Left renal pelvis (tissue), 4 donors: ENCODE measurements at places on chromosomes 4 and X.

- DNase-seq, result no peak
These were observed 18.5 kb upstream of the APBB2 start for GRCh38 chr4:41232856-41233255.

GRCh38 chr4:185207466-185207865 lies 1.9 kb upstream of the SNX25 start:
- no peak for DNase-seq

DNA sequence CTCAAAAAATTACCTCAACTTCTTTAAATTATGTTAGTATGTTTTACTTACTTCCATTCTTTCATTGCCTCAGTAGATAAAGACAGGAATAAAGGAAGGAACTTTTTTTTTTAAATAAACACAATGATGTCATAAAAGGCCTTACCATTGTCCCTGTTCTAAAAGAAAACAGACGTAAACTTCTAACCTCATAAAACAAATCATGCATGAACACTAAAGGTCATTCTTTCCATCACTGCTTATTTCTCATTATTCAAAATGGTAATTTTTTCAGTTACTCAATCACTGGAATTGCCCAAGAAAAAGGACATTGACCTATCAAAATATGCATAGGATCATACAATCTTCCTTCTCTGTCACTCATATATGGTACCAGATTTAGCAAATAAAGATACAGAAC lies 32.2 kb upstream of the ARMCX2 start:
- DNase-seq, result no peak

- DNase-seq, result no peak
These were observed 2.6 kb upstream of the SHOX start for GRCh38 chrX:627995-628394.

DNA sequence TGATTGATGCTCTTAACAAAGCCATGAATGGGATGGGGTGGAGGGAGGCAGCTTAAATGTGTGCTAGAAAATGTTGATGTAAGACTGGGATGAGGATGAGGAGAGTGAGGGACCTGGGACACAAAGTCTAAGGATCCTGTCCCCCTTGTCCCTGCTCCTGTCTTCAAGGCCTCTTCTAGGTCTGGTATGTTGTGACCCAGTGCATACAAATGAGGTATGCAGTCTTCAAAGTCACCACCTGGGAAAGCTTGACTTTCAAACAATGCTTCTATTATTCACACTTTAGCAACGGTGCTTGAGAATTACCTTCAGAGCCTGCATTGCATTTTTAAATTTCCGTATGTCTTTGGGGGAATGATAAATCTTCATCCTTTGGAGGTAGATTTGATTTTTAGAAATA lies 88.4 kb upstream of the SLC34A2 start:
- no peak for DNase-seq

- no peak for DNase-seq
These were observed 303.0 kb upstream of the PRPS2 start for GRCh38 chrX:12488220-12488619.

DNA sequence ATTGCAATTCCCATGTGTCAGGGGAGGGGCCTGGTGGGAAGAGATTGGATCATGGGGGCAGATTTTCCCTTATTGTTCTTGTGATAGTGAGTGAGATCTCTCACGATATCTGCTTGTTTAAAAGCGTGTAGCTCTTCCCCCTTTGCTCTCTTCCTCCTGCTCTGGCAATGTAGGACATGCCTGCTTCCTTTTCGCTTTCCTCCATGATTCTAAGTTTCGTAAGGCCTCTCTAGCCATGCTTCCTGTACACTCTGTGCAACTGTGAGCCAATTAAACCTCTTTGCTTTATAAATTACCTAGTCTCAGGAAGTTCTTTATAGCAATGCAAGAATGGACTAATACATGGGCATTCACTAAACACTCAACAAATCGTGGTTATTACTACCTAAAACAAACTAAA lies 37.2 kb upstream of the PAPSS1 start:
- no peak for DNase-seq

DNA sequence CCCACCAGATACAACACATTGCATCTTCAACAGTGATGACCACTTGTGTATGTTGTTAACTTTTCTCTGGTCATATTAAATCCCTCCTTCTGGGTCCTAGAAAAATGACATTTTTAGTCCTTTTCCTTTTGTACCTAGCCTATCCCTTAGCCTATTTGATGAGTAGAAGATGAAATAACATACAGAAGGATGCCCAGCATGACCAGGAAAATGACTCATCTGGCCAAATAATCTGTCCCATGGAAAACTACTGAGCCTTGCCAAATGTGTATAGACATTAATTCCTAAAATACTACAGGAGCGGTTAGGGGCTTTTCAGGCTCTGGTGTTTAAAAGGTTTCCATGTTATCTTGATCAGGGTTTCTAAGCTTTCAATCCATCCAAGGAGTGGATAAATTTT lies 129.0 kb upstream of the KCNIP4 start:
- no peak for DNase-seq

GRCh38 chr4:7343950-7344349 lies 90.8 kb downstream of the PSAPL1 start:
- DNase-seq, result no peak

GRCh38 chr4:113822555-113823290 lies 61.2 kb upstream of the CAMK2D start:
- no peak for DNase-seq

DNA sequence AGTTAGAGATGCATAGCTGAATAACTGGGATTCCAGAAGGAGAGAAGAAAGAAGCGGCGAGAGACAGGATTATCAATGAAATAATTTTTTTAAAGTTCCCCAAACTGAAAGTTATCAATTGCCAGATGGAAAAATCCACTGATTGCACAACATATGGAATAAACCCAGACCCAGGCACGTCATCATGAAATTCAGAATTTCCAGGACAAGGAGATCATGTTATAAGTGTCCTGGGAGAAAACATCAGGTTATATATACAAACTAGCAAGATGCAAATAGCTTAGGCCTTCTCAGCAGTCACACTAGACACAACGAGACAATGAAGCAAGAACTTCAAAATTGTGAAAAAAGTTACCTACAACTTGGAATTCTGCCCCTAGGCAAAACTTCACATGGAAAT lies 200.0 kb downstream of the PALLD start:
- no peak for DNase-seq

DNA sequence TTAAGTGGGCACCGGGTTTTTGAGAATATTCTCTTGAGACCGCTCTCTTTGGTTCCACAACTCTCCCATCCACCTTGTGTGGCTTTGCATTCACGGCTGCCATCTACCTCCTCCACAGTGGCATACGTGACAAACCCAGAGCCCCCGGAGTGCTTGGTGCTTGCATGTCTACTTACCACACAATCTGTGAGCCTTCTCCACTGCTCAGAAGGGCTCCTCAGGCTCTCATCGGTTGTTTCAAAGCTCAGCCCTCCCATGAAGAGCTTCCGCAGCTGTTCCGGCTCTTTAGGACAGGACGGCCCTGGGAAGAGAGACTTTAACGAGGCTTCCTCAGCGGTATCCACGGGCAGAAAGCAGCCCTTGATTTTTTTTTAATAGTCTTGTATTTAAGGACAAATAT lies 167.6 kb upstream of the ANK2 start:
- DNase-seq, result no peak

GRCh38 chr4:45082101-45082500 lies 355.7 kb upstream of the GNPDA2 start:
- no peak for DNase-seq

GRCh38 chr4:7421356-7422150 lies 13.2 kb downstream of the PSAPL1 start:
- no peak for DNase-seq

DNA sequence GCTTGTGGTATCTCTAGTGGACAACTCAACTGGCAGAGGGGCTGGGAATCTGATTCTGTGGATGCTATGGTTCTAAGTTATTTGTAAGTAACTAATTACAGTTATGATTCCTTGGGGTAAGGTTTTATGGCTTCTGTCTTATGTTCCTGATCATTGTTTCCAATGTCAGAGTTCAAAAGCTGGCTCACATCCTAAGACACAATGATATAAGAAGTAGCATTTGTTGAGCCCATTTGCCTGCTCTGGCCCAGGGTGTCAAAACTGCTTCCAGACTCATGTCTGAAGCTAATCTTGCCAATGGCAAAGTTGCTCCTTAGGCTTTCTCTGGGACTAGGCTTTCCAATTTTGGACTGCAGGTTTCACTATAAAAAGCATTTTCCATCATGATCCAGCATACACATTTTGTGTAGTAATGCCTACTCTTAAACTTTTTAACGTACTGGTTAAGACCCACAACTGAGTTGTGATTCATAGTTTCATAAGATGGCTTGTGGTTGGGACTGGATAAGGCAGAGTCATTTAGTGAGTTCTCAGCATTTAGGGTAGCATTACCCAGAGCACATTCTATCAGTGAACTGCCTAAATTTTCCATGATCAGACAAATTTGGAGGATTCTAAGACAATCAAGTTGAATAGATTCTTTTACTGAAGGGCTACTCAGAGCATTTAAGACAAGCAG lies 50.0 kb downstream of the CCNI start:
- no peak for DNase-seq

GRCh38 chr4:28373601-28374000 lies 1513.0 kb downstream of the STIM2 start:
- no peak for DNase-seq

DNA sequence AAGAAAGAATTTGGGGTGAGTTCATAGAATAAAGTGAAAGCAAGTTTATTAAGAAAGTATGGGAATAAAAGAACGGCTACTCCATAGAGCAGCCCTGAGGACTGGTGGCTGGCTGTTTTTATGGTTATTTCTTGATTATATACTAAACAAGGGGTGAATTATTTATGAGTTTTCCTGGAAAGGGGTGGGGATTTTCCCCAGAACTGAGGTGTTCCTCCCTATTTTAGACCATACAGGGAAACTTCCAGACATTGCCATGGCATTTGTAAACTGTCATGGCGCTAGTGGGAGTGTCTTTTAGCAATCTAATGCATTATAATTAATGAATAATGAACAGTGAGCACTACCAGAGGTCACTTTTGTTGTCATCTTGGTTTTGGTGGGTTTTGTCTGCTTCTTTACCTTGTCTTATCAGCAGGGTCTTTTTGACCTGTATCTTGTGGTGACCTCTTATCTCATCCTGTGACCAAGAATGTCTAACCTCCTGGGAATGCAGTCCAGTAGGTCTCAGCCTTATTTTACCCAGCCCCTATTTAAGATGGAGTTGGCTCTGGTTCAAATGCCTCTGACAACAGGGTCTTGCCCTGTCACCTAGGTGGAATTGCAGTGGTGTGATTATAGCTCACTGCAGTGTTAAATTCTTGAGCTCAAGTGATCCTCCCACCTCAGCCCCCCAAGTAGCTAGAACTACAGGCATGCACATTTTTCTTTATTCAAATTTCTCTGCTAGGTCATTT lies 27.1 kb downstream of the RAPGEF2 start:
- DNase-seq, result no peak

GRCh38 chr4:173171987-173172386 lies 3.4 kb downstream of the GALNT7 start:
- no peak for DNase-seq

DNA sequence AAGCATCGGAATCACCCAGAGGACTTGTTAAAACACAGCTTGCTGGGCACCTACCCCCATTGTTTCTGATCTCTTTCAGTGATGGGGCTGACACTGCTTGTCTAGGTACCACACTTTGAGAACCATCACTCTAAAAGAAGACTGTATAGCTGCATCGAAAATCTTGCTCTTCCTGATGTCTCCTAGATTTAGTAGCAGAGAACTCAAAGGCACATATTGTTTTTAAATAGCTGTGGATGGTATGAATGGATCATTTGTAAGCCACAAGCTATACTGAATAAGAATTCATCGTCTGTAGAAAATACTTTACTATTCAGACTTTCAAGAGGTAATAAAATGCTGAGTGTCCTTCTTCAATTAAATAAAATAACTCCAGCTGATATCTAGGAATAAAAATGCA lies 405.4 kb downstream of the ANKRD50 start:
- no peak for DNase-seq

DNA sequence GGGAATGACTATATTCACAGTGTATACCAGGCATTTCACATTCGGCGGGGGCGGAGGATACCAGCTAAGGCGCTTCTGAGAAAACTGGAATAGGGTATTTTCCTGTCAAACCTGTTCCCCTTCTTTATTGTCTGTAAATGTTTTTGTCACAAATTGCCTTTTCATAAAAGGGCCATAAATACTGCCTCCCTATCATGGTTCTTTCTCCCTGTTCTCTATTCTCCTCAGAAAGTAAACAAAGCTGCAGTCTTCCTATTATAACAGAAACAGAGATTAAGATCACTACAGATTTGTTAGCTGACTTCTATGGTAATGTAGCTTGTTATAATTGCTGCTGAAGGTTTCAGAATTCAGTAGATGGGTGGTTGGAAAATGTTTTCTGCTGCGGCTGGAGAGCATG lies 32.2 kb downstream of the MID2 start:
- DNase-seq, result no peak

DNA sequence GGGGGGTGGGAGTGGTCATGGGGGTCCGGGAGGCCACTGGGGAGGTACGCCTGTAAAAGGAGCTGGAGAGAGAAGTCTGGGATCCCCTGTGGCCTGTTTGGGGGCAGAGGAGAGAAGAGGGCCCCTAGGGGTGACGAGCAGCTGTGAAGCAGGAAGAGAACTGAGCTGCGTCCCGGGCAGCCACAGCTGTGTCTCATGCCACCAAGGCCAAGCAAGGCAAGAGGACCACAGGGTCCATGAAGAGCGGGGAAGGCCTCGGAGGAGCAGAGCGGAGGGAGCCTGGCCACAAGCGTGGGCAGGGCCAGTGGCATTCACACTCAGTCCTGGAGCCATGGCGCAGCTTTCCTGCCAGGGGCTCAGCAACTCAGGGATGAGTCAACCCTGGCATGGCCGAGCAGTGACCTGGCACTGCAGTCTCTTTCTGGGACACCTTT lies 13.6 kb upstream of the NAT8L start:
- no peak for DNase-seq

DNA sequence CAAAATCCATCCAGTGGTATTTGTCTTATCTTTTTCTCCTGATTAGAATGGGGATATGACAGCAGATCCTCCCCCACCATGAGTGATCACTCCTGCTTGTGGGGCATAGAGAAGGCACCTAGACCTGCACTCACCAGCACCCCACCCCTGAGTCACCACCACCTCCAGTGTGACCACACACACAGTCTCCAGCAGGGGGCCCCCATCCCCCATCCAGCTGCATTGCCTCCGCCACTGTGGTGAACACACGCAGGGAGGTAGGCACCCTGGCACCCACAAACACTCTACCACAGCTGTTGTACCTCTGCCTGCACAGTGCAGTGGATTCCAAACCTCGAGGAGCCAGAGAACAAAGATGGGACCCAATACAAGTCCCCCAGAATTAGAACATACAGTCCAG lies 9.0 kb upstream of the MAGEA8 start:
- no peak for DNase-seq

GRCh38 chr4:3725936-3726870 lies 40.0 kb upstream of the ADRA2C start:
- no peak for DNase-seq

- no peak for DNase-seq
These were observed 56.4 kb downstream of the SLC2A9 start for GRCh38 chr4:9964879-9965278.
